ENCODE measurements at places on chromosomes 6 and 20. TPM values are rescaled to one million over a fixed set of nuclear protein-coding genes. Genes with fewer than 3 reads are reported as not detected.

ILRUN gene
- total RNA-seq, result 64.7 TPM

ADGRF4 gene
- not detected for total RNA-seq

MUC21 gene
- not detected for total RNA-seq

HELZ2 gene
- 12.5 TPM for total RNA-seq

MAK gene
- not detected for total RNA-seq

RAB44 gene
- not detected for total RNA-seq

RIN2 gene
- 27.1 TPM for total RNA-seq

LIN28B gene
- total RNA-seq, result under 0.01 TPM

CYP39A1 gene
- 6.3 TPM for total RNA-seq

RBBP8NL gene
- not detected for total RNA-seq

LHFPL5 gene
- total RNA-seq, result not detected

KIAA1755 gene
- total RNA-seq, result 3.7 TPM

FHL5 gene
- total RNA-seq, result 2.1 TPM

QRSL1 gene
- 14.6 TPM for total RNA-seq

RIMS1 gene
- 15.7 TPM for total RNA-seq

C20orf202 gene
- total RNA-seq, result 0.52 TPM

DSP gene
- total RNA-seq, result 3.1 TPM

EEF1E1 gene
- total RNA-seq, result 7.8 TPM

NMBR gene
- not detected for total RNA-seq

BNIP5 gene
- not detected for total RNA-seq

NFKBIL1 gene
- total RNA-seq, result 20.4 TPM

SEMG1 gene
- not detected for total RNA-seq

ANKRD66 gene
- total RNA-seq, result not detected

DDRGK1 gene
- 20.4 TPM for total RNA-seq

HIVEP1 gene
- total RNA-seq, result 19.8 TPM

RBPJL gene
- total RNA-seq, result not detected

CLPSL2 gene
- not detected for total RNA-seq

FLRT3 gene
- total RNA-seq, result 9.4 TPM

PREP gene
- 21.4 TPM for total RNA-seq

SLC22A7 gene
- not detected for total RNA-seq

SAYSD1 gene
- total RNA-seq, result 17.2 TPM

ADGRB3 gene
- 3.1 TPM for total RNA-seq

SRSF6 gene
- 44.9 TPM for total RNA-seq

ARFGEF3 gene
- total RNA-seq, result 1.0 TPM

TNNC2 gene
- 2,844 TPM for total RNA-seq

TLDC2 gene
- total RNA-seq, result under 0.01 TPM

PTPRT gene
- total RNA-seq, result 1.0 TPM

Data from skeletal muscle tissue (tissue), 5 donors.